ENCODE measurements at places on chromosomes 3 and 15.

DNA sequence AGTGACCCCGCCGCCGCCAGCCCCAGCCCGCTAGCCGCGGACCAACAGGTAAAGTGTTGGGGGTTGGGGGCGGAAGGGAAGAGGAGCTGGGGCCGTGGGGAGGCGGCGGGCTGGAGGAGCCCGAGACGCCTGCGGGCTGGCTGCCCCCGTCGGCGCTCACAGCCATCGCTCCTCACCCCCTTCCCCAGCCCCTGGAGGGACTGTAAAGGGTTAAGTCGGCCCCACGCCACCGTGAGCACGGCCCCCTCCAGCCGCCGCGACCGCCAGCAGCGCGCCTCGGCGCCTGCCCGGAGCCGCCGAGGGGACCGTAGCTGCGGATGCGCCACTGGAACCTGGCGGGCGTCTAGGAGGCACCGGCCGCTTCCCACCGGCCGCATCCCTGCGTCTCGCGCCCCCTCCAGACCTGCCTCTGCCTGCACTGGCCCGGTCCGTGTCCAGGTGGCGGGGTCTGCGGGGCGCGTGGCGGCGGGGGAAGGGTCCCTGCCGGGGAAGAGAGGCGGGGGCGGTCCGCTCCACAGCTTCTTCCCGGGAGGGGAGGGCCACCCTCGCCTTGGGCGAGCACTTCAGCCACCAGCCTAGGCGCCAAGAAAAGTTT lies 522 bp downstream of the MED12L start:
- DNase-seq: peak; percentile 69

GRCh38 chr15:64580696-64581407 lies 120.5 kb downstream of the ZNF609 start:
- no peak for DNase-seq

DNA sequence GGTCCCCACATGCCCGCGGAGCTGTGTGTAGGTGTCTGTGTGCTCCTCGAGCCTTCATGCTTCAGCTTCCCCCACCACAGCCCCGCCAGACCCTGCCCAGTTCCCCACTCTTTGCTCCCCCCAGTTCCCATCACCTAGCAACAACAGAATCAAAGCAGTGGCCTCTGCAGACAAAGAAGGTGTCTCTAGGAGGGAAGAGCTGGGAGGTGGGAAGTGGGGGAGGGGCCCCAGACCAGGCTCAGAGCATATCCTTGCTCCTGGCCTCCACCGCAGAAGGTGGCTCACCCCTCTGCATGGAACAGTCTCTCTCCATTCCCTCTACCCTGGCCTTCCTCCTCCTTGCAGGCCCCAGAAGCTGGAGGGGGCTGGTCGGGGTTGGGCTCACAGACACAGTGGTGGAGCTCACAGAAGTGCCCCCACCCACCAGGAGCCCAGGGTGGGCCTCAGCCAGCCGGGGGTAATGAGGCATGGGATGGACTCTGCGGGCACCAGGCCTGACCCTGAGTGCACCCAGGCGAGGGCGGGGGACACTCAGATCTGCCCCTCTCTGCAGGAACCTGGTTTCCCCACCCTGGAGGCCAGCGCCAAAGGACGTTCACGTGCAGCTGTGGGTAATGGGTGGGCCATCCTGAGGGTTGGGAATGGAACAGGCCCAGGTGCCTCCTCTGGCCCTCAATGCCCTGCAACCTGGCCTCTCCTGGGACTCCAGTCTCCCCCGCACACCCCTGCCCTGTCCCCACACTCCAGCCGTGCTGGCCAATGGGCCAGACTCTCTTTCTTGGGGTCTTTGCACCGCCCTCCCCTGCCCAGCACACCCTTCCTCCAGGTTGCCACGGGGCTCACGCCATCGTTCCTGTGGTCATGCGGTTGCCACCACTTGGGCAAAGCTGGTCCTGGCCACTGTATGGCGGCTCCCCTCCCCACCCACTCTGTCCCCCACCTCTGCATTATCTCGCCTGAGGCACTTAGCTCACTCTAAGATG lies 53.4 kb downstream of the TPRA1 start:
- DNase-seq: peak; percentile 58

GRCh38 chr3:71854706-71855105 lies 69.8 kb upstream of the PROK2 start:
- DNase-seq: no peak

GRCh38 chr3:126212620-126213378 lies 32.4 kb upstream of the ALDH1L1 start:
- DNase-seq: peak; percentile 71

DNA sequence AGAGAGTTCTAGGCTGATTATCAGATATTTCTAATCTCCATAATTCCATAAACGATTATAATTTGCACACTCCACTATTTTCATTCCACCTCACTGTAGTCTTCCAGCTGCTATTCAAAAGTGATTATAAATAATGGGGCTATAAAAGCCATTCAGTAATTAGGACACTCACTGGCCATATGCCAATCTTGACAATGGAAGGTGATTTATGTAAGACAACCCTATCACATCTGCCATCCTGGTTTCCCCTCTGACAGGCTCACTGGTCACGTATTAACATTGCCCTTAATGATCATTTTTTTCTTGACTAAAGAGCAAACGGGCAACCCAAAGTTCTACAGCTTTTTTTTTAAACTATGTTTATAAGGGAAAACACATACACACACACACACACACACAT lies 402.4 kb downstream of the MAGI1 start:
- DNase-seq: peak; percentile 48

- DNase-seq: peak; percentile 82
Observed at GRCh38 chr15:44811337-44811736, 75.0 kb downstream of the TRIM69 start.

DNA sequence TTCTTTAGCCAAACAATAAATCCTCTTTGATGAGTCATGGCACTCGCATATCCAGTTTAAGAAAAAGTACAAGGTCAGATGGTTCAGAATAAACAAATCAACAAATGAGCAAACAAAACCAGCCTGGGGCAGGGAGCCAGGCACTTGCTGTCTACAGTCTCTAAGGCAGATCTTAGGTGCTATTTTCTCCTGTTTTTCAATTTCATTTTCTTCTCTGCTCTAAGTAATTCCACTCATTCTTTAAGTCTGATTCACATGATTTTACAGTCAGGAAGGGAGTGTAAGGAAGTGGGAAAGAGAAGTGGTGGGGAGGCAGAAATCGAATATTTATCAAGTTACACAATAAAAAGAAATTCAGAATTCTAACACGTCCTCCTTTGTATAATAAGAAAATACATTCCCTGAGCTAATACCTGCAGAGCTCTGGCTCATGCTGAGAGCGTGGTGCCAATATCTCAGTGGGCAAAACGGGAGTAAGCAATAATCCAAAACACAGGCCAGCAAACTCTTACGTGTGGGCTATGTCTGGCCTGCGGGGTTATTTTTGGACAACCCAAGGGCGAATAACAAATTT lies 298.6 kb downstream of the ADAMTS17 start:
- DNase-seq: no peak

GRCh38 chr3:170531657-170532335 lies 54.1 kb downstream of the SLC7A14 start:
- DNase-seq: no peak

GRCh38 chr3:30826531-30826942 lies 67.9 kb downstream of the GADL1 start:
- DNase-seq: no peak

DNA sequence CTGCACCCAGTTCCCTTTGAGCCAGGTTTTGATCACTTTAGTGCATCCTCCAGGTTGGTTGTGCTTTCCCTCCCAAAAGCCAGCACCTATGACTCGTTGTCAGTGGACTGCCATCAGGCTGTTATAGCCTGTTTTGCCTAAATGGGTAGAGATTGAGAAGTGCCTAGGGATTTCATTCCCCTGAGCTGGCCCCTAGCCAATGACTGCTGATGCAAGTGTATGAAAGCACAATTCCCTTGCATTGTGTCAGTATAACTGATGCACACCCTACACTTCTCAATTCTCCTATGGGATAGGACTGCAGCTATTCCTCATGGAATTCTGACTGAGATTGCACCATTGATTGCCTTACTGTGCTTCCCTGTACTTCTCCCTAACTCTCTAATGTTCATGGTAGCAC lies 102.1 kb upstream of the ARPP21 start:
- no peak for DNase-seq

DNA sequence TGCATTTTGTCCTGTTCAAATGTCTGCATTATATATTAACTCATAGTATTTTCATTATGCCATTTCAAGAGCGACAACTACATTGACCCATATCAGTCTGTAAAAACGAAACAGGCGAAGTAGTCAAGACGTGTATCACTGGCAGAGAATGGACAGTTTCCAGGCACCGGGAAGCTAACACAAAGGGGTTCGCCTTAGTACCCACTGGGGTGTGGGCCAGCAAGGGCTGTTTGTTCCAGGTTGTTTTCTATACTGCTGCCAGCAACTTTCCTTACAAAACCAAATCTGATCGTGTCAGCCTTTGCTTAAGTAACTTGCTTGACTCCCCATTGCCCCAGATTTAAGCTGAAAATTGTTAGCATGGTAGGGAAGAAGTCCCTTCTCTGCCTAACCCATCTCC lies 87.1 kb downstream of the CGNL1 start:
- no peak for DNase-seq

DNA sequence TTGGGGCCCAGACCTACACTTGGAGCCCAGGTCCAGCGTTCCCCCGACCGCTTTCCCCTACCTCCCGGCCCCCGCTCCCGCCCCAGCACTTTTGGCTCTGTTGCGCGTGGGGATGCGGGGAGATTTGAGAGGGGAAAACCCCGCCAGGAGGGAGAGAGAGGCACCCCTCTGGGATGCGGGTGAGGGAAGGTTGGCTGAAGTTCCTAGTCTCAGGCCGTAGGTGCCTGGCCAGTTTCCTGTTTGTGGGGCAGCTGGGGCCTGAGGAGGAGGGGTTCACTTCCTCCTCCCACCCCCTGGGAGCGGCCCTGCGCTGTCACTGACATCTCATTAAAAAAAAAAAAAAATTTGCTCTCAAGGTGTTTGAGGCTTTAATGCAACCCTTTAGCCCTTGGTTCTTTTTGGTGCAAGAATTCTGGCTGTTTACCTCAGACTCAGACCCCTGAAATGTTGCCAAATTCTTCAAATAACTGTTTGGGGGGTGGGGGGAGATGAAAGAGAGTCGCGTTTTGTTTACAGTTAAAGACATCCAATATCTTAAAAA lies 2.6 kb downstream of the FAM43A start:
- DNase-seq: no peak

DNA sequence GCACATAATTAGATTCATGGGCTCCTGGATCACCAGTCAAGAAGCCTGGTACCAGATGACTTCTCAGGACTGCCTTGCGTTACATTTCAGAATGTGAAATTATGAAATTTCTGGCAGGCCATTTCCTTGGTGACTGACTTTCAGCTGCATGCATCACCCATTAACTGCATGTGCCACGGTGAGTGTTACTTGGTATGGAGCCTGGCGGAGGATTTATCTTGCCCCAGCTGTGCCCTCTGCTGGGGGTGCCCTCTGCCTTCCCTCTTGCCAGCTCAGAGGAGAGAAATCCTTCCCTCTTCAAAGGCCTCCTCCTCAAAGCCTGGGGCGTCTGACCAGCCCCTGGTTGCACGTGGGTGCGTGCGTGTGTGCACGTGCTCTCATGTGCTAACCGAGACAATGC lies 57.7 kb upstream of the CTSH start:
- DNase-seq: no peak

- no peak for DNase-seq
Observed at GRCh38 chr3:152672320-152672649, 162.6 kb upstream of the P2RY1 start.

DNA sequence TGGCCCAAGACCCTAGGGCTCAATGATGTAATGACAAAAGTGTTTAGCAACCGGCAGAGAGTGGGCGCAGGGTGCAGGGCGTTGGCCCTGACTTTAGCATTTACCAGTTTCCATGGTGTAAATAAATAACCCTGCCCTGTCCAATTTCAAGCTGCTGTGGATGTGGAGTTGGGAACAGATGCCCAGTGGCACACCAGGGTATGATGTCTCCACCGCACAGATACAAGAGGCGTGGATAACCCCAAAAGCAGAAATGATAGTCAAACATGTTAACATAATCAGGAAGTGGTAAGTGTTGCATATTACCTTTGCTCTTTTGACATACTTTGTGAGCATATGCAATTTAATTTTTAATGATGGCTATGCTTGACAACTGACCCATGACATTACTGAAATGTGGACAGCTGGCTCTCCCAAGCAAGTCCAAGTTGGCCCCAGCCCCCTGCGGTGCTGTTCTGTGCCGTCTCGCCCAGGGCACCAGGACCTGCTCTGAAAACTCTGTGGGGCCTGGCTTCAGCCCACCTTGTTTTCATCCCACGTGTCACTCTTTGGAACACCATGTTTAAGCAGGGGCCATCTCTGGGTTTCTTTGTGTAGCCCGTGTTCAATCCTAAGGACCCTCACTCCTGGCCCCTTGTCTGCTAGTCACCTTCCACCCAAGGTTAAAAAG lies 10.8 kb upstream of the ANPEP start:
- no peak for DNase-seq

DNA sequence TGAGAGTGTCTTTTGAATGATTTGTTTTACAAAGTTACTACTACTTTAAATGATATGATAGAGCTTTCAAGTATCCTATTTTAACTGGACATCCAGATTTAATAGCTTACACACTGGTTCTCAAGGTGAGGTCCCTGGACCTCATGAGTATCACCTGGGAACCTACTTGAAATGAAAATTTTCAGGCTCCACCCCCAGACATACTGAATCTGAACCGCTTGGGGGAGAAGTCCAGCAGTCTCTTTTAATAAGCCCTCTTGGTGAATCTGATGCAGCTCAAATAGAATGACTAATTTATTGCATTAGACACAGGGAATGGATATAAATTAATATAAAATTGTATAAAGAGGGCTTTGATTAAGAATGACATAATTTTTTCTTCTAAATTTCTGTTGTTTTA lies 29.4 kb upstream of the SLITRK3 start:
- DNase-seq: no peak

DNA sequence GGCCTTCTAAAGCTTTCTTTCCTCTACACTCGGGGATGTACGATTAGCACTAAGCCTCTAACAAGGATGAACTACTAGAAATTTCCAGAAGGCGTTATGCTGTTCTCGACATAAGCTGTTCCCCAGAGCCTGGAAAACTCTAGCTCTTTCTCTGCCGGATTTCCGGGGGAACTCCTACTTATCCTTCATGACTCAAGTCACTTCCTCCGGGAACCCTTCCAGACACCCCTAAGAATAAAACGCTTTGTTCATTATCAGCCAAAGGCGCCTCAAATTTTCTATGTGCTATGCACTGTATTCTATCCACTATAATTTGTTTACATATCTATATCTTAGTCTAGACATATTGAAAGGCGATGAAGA lies 455 bp upstream of the SNAP23 start:
- DNase-seq: no peak

DNA sequence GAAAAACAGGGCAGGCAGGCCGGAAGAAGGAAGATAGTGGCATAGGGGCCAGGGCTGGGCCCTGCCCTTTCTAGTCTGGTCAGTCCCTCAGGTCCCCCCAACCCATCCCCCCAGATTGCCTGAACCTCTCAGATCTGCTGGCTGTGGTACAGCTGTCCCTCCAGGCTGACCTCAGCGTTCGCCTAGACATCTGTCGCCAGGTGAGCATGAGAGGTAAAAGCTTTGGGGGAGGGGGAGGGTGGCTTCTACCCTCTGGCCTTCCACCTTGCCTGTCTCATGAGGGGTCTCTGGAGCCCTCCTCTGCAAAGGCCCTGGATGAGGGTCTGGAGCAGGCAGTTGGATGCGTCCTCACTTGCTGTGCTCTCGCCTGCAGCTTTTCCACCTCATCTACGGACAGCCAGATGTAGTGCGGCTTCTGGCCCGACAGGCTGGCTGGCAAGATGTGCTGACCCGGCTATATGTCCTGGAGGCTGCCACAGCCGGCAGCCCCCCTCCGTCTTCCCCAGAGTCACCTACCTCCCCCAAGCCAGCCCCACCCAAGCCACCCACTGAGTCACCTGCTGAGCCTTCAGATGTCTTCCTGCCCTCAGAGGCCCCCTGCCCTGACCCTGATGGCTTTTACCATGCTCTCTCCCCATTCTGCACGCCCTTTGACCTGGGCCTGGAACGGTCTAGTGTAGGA lies 20.2 kb downstream of the NBEAL2 start:
- DNase-seq: no peak

Measured in NCI-H2081 (cell line).